ENCODE measurements at places on chromosomes 12 and 14.

DNA sequence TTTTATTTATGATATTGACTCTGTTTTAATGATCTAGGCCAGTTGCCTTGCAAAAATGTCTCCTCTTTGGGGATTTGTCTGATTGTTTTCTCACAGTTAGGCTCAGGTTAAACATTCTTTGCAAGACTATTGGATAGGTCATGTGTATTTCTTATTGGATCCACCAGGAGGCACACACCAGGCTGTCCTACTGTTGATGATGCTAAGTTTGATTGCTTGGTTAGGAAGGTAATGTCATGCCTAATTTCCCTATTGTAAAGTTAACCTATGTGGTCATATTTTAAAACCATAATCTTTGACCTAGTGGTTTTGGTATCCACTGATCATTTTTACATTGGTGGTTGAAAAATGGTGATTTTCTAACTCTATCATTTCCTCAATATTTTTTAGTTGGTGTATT, 137.1 kb downstream of the BRMS1L start:
- no peak for DNase-seq

GRCh38 chr14:54173802-54174201, 217.2 kb upstream of the BMP4 start:
- DNase-seq: no peak

DNA sequence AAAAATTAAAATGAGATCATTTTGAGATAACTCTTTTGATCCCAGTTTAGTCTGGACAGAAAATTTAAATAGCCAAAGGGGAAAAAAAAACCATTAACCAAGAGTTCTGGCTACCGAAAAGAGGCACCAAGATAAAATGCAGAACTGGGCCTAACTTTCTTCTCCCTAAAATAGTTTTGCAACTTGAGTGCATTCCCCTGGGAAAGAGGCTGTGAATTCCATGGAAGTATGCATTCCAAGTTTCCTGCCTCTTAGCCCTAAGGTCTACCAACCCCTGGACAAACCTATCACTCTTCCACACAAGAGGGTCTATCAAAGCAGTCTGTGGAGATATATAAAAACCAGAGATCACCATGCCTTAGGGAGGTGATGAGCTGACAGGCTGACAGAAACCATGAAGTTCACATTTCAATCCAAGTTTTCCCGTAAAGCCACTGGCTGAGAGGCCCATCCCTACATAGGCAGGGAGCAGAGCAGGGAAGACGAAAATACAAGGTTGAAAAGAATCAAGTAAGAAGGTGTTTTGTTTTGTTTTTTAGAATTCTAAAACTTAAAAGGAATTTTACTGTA, 33.8 kb downstream of the DCP1B start:
- DNase-seq: no peak

- no peak for DNase-seq
Measured at GRCh38 chr12:52323001-52323400, 1.8 kb upstream of the KRT83 start.

GRCh38 chr12:95443459-95443858, 30.5 kb upstream of the METAP2 start:
- no peak for DNase-seq

DNA sequence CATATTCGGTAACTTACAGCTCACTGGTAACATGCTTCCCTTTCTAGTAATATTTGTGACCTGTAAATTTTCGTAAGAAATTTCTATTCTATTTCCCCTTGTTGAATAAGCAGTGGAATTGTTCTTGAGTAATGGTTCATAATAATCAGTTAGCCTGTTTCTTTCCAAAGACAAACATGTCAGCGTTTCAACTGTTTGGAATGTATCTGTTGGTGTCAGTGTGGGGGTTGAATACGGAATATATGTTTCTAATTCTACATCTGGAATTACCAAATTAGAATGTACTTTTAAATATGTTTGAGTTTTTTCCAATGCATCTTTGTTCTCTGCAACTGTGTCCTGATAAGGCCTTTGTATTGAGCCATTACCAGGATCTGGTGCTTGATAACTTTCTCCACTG, 2.0 kb downstream of the BBS10 start:
- DNase-seq: no peak

GRCh38 chr12:62435303-62436163, 31.1 kb upstream of the MON2 start:
- DNase-seq: no peak

- DNase-seq: no peak
Measured at GRCh38 chr12:8156416-8156815, 399 bp upstream of the ZNF705A start.

GRCh38 chr12:99386907-99387306, 260.6 kb upstream of the GARIN6 start:
- peak; percentile 25 for DNase-seq

DNA sequence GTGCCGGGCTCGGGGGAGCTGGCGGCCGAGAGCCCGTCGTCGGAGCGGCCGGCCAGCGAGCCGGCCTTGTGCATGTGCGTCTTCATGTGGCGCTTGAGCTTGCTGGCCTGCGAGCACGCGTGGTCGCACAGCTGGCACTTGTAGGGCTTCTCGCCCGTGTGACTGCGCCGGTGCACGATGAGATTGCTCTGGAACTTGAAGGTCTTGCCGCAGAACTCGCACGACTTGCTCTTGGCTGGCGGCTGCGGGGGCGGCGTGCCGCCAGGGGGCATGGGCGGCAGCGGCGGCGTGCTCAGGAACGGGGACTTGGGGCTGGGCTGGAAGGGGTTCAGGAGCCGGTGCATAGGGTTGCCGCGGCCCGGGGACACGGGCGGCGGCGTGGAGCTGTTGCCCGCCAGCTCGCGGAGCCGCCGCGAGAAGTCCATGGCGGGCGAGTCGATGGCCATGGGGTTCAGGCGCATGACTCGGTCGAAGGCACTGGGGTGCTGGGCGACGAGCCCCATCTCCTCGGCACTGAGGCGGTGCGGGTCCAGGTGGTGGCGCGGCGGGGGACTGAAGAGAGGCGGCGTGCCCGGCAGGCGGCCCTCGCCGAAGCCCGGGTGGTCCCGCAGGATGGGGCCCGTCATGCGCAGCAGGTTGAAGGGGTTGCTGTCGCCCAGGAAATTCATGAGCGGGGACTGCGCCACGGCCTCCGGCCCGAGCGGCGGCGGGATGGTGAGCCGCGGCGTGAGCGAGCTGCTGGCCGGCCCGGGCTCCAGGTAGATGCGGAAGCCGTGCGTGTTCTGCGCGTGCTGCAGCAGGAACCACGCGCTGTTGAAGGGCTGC, 96.5 kb downstream of the BCL11B start:
- no peak for DNase-seq

DNA sequence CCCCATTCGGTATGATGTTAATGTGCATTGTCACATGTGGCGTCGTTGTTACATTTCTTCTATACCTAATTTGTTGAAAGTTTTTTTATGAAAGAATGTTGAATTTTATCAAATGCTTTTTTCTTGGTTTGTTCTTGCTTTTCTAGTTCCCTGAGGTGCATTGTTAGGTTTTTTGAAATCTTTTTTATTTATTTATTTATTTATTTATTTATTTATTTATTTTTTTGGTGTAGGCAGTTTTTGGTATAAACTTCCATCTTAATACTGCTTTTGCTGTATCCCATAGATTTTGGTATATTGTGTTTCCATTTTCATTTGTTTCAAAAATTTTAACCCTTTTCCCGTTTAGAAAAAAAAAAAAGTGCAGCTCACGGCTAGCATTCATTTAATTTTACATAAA, 121.1 kb upstream of the HMGA2 start:
- no peak for DNase-seq

DNA sequence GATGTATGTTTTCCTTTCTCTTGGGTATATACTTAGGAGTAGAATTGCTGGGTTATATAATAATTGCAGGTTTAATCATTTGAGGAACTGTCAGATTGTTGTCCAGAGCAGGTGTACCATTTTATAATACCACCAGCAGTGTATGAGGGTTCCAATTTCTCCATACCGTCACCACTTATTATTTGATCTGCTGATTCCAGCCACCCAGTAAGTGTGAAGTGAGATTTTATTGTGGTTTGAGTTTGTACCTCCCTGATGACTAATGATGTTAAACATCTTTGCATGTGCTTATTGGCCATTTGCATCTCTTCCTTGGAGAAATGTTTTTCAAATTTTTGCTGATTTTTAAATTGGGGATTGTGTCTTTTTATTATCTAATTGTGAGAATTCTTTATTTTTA, 15.1 kb downstream of the NCKAP5L start:
- no peak for DNase-seq

DNA sequence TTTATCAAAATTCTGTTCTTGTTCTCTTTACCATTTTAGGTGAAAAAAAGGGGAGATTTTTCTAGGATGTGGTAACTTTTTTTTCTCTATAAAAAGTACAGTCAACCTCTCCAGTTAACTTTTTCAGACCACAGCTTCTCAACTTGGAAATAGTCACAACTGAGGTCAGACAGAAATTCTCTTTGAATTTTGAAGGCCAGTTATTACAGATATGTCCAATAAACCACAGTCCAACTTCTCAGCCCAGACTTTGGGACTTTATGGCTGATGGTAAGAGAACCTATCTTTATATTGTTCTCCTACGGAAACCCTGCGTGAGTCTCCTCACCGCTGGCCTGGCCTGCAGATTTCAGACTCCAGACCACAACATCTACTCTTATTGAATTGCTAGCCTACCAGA, 176.7 kb downstream of the DACT1 start:
- no peak for DNase-seq

DNA sequence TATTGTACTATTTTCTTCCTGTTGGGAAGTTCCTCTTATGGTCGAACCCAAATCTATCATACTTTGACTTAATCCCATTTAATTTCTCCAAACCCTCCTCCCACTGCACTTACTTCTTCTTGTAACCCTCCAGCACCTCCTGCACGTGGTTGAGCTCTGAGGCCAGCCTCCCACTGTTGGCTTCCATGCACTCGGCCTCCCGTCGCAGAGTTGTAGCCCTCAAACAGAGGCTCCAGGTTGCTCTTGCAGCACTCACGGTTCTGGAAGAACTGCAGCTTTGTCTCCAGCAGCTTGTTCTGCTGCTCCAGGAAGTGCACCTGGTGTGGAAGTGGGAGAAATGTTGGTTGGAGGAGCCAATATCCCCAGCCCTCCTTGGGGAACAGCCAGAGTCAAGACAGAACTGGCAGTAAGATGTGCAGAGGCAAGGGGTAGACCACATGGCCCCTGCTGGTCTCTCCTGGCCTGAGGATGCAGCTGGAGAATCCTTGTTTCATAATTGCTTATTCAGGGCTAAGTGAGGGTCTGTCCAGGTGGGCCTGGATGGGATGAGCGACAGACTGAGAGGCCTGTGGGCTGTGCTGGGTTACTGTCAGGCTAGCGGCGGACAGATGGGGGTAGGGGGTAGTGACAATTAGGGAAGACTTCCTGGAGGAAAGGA, 18.4 kb upstream of the KRT86 start:
- no peak for DNase-seq

GRCh38 chr12:113232840-113233585, 11.7 kb downstream of the TPCN1 start:
- DNase-seq: peak; percentile 63

DNA sequence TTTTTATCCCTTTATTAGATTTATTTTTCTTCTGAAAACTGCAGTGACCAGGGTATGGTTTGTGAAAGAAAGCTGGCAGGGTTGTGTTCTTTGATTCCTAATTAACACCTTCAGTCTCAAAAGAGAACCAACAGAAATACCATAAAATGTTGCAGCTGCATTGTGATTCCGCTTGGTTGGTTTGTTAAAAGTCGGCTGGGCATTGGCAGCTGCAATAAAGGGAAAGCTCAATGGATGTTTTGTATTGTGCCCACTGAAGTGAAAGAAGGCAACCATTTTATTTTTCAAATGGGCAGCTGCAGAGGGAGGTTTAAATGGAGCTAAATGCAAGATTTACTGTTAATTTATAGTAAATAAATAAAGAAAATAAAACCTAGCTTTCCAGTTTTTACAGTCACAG, 16.7 kb downstream of the LGR5 start:
- no peak for DNase-seq

GRCh38 chr12:68069275-68069674, 80.0 kb downstream of the IFNG-AS1 start:
- DNase-seq: no peak

DNA sequence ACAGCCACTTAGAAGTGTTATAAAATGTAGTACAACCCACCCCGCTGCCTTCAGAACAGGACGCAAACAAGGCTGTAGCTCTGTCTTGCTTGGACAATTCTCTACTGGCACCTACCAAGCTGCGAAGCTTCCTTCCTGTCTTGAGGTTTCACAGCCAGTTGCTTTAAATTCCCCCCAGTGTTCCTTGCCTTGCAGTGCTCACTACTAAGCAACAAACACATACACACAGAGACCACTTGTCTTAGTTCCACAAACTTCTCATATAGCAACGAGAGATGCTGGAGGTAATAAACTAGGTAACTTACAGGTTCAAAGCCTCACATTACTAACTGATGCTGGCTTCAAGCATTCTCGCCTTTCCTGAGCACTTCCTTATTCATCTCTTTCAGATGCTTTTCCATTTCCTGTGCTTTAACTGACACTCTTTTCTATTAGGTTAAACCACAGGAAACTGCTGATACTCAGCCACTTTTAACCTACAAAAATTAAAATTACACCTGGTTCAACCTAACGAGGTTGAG, 91.5 kb upstream of the PTGDR start:
- DNase-seq: peak; percentile 12

GRCh38 chr14:91877376-91877915, 10.1 kb upstream of the TC2N start:
- DNase-seq: no peak

- DNase-seq: no peak
Measured at GRCh38 chr14:102854091-102854703, 68.3 kb upstream of the AMN start.
